ENCODE measurements at places on chromosomes 6 and 20.

- DNase-seq: no peak
These were observed 81.8 kb downstream of the SGK1 start for GRCh38 chr6:134235937-134236751.

GRCh38 chr6:137715589-137716045 lies 151.4 kb upstream of the TNFAIP3 start:
- no peak for DNase-seq

DNA sequence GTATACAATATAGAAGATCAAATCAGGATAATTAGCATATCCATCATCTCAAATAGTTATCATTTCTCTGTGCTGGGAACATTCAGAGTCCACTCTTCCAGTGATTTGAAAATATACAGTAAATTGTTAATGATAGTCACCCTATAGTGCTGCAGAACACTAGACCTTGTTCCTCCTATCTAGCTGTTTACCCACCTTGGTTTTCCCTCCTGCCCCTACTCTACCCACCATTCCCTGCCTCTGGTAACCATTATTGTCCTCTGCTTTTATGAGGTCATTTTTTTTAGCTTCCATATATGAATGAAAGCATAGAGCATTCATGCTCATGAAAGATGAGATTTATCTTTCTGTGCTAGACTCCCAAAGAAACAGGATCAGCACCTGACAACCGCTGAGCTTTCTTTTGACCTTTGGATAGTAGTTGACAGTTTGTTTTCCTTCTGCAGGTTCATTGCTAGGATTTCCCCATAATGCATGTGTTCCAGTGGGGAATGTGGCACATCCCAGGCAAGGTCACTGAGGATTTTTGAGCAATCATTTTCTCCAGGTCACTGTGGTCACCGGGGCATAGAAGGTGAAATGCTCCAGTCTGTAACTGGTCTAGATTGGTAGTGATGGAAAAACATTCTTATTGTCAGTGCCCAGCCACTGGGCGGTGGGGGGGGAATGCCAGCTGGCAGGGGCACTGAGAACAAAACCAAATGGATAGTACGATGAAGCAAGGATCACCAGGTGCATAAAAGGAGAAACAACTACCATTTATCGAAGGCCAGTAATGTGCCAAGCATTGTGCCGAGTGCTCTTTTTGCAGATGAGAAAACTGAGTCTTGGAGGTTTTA lies 33.6 kb upstream of the BCAS1 start:
- DNase-seq: no peak

DNA sequence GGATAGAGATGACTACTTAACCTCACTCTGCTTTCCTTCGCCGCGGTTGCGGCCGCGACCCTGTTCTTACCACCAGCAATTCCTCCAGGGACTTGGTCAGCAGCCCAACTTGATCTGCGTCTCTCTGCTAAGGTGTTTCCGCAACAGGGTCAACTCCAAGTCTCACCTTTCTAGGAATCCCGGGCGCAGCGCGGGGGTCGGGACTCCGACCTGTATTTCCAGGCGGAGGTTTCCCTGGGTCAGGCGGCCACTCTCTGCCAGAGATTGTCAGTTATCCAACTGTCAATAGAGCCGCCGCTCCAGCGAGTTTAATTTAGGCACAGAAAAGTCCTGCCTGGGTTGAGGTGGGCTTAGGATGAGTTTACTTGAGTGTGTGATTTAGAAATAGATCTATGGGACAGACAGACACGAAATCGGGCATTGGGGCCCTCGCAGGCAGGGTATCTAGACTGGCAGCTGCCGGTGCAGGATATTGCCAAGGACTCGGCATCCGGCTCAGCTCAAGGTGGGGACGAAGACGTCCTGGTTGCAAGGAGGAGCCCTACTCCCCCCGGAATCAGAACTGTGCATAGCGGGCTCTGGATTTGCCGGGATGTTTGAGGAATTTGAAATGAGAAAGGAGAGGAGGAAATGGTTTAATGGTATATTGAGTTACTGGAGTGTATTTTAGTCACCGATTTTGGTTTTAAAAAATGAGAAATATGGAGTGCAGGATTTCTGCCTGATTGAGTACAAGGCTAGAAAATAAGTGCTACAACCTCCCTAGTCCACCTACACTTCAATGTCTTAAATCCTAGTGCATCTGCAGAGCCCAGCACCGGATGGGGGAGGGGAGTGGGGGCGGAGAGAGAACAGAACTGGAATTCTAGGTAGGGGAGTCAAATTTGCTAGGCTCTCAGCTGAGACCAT lies 23.7 kb downstream of the POM121L2 start:
- no peak for DNase-seq

DNA sequence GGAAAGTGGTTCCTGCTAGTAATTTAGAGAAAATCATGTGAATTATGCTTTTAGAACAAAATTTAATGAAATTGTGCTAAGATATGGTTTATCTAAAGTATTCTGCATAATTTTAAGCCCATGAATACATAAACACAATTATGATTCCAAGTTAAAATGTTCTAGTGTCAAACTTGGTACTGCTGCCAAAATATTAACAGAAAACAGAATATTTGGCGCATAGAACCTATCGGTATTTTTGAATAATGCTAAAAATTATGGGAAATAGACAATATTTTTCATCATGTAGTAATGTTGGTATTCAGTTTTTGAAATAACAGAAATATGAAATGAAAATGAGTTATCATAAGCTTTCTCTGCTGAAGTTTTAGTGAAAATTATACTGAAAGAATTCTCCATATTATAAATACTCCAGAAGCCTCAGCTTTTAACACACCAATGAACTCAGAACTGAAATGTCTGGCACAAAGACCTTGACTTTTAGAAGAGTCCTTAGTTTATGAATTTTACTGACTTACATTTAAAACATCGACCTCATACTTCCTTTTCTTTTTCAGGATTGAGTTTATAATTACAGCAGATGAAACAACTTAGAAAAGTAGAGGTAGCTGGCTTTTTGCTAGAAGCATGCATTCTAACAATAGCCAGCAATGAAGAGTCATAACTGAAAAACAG lies 1192.3 kb upstream of the GJE1 start:
- no peak for DNase-seq

Measured in hematopoietic multipotent progenitor cell (in vitro differentiated cells).